ENCODE measurements at places on chromosomes 6 and 20.

DNA sequence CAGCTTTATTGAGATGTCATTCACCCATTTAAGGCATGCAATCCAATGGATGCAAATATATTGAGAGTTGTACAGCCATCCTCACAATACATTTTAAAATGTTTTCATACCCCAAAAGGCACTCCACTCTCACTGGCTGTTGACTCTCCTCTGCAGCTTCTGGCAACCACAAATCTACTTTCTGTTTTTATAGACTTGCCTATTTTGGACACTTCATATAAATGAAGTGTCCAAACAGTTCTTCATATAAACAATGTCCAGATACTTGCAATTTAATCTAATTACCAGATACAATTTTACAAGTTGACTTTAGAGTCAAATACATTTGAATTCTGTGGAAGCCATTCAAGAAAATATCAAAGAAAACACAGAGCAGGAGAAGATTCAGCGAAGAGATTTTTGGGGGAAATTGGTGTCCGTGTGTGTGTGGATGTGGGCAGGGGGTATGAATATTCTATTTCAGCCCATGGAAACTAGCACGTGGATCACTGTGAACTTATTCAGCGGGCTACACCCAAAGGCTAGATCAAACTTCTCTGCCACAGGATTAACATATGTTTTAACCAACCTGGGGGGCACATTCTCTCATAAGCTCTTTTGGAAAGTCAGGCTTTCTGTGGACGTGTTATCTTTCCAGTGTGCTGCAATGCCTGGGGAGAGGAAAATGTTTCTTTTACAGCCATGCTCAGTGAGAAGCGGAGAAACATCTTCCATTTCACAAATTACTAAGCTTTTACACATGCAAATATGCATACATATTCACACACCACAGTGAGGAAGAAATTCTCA lies 73.9 kb downstream of the PLG start:
- no peak for DNase-seq

DNA sequence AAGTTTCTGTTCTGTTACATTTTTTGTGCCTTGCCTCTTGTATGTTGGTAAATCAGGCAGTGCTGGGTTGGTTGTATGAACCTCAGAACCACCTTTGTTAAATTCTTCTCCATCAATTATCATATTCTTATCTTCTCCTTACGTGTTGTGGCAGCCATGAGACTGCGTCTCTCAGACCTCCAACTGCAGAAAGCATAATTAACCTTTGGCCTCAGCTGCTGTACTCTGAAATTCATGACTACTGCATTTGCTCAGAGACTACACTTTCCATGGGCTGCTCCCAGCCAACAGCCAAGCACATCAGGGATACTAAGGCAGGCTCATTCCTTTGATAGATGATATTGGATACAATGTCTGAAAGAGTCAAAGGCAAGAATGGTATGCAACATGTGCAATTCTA lies 15.1 kb upstream of the SNX3 start:
- no peak for DNase-seq

GRCh38 chr6:111662072-111662793 lies 56.6 kb upstream of the TRAF3IP2 start:
- no peak for DNase-seq

- no peak for DNase-seq
Observed at GRCh38 chr6:797479-798077, 104.6 kb upstream of the EXOC2 start.

DNA sequence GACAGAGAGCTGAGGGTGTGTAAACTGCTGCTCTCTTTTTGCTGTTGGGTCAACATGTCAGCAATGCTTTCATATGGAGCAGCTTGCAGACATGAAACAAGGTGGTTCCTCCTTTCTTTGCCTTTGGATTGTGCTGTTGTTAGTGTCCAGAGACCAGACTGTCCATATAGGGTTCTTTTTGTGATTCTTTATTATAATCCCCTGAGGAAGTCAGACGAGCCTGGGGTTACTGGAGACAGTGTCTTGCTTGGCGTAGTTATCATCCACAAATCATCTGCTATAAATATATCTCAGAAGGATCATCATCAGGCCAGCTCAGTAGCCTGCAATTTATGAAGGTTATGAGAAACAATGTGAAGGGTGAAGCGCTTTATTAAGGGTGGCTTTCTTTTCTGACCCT lies 2.3 kb upstream of the ADGRB3 start:
- no peak for DNase-seq

GRCh38 chr6:89940225-89941027 lies 46.2 kb downstream of the GJA10 start:
- peak; percentile 48 for DNase-seq

GRCh38 chr6:87903323-87903722 lies 144.3 kb upstream of the SPACA1 start:
- DNase-seq: no peak

DNA sequence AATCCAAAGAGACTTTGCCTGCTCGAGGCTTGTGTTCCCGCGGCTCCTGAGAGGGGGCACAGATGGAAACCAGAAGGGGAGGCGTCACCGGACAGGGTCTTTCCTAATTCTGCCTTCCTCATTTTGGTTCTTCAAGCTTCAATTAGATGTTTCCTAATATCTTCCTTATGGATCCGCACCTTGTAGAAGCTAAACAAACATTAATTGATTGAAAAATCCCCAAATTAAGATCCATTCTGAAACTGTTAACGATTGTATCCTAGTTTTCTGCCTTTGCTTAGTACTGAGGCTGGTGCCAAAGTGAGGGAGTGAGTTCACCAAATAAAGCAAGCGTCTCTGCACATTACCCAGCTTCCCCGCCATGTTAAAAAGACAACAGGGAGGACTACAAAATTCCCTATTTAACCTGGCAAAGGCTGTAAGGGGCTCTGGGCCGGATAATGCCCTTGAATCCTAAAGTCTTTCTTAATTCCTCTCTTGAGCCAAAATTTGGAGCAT lies 123.2 kb downstream of the GPX5 start:
- DNase-seq: no peak

- no peak for DNase-seq
Observed at GRCh38 chr6:7088076-7088742, 19.6 kb upstream of the RREB1 start.

DNA sequence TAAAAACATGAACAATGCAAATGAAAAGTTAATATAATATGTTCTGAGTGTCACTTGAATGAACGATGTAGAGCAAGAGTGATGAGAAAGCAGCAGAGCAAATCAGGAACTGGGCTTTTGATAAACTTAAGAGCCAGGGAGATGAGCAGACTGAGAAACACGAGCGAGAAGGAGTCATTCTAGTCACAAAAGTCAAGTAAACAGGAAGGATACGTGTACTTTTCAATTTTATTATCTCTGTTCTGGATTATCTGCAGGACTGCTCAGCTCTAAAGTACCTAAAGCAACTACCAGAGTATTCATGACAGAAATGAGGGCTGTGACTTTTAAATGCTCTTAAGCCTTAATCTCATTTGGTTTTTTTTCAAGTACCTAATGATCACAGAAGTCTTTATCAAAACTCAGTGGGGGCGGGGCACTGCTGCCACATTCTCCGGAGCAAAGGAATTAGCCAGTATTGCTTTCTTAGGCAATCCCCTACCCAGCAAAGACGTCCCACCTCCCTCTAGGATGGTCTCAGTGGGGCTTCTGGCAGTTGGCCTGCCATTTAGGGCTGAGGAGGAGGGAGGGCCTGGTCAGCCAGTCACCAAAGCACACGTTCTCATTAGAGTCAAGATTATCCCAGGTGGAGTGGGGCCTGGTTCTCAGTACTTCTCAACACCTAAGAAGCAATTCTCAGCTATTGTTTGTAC lies 8.6 kb downstream of the MAN1A1 start:
- DNase-seq: no peak

- no peak for DNase-seq
Observed at GRCh38 chr6:39200498-39201020, 28.7 kb downstream of the KCNK5 start.

DNA sequence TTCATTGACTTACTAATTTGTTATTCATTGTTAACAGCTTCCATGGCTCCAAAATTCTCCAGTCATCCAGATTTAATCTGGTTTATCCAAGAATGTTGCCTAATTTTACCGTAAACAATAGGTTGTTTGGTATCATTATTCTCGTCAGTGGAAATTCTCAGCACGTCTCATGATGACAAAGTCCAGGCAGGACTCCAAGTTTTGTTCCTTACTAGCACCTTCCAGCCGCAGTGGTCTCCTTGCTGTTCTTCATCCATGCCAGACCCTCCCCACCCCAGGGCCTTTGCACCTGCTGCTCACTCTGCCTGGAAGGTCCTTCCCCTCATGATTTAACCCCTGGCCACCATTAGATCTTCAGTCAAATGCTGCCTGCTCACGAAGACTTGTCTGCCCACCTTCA lies 48.1 kb upstream of the NAA20 start:
- no peak for DNase-seq

GRCh38 chr6:85185977-85186376 lies 263.9 kb upstream of the NT5E start:
- DNase-seq: no peak

DNA sequence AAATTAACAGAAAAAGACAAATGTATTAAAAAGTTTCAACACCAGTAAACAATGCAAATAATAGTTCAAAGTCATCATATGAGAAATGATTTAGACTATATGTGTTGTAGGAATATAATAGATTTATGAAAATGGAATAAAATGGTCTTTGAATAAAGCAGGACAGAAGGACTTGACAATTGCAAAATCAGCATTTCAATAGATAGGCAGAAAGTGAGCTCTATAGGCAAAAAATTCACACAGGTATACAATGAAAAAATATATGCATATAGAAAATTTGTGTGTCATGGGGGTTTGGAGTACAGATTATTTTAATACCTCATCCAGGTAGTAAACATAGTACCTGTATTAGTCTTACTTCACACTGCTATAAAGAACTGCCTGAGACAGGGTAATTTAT lies 571.1 kb upstream of the EYS start:
- no peak for DNase-seq

DNA sequence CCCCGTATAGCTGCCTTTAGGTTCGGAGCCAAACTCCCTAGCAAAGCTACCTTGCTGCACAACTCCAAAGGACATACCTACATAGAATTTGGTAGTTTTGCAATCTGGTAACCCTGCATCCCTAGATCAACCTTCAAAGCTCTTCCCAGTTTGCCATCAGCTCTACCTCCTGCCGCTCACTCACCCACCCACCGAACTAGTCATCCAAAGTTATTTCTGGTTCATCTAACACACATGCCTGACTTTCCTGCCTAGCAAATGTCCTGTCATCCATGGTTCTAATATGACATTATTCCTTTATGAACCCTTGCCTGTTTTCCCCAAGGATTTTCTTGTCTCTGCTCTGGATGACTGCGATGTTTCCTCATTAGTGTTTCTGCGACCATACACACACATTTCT lies 21.6 kb downstream of the SPAG4 start:
- no peak for DNase-seq

DNA sequence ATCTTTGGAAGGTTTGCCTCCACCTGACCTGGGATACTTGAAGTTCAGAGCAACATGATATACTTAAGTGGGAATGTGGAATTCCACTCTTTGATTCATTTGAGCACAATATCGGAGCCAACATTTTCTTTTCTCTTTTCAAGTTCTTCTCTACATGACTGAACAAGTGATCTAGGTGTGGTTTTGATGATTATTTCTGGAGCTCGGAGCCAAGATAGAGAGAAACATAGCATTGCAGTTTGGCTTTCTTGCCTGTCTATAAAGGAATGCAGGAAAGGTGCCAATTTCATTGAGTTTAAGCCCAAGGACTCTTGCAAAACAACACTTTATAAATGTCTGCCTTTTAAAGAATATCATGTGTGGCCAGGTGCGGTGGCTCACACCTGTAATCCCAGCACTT lies 124.2 kb upstream of the FAM83B start:
- DNase-seq: no peak

GRCh38 chr20:32626859-32627636 lies 41.9 kb upstream of the NOL4L start:
- DNase-seq: peak; percentile 76

- DNase-seq: no peak
Observed at GRCh38 chr6:31609519-31610406, 5.3 kb upstream of the AIF1 start.

GRCh38 chr20:61369731-61370520 lies 117.9 kb downstream of the CDH4 start:
- DNase-seq: no peak

DNA sequence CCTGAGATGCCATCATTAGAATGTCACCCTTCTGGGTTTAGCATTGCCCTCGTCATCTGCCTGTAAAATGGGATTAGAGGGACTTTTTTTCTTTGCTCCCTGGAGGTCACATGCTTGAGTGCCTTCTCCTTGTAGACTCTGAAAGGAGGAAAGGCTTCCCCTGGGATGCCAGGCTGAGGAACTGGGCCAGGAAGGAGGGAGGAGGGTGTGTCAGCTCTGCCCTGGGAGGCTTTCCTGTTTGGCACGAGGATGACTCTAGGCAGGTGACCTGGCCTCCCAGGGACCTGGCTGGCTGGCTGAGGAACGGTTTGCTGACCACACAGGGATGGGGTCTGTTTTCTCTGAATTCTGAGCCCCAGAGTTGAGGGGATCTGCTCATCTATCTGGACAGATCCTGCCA lies 137.9 kb upstream of the RNF24 start:
- DNase-seq: no peak

GRCh38 chr6:20712011-20712410 lies 177.8 kb downstream of the CDKAL1 start:
- no peak for DNase-seq

DNA sequence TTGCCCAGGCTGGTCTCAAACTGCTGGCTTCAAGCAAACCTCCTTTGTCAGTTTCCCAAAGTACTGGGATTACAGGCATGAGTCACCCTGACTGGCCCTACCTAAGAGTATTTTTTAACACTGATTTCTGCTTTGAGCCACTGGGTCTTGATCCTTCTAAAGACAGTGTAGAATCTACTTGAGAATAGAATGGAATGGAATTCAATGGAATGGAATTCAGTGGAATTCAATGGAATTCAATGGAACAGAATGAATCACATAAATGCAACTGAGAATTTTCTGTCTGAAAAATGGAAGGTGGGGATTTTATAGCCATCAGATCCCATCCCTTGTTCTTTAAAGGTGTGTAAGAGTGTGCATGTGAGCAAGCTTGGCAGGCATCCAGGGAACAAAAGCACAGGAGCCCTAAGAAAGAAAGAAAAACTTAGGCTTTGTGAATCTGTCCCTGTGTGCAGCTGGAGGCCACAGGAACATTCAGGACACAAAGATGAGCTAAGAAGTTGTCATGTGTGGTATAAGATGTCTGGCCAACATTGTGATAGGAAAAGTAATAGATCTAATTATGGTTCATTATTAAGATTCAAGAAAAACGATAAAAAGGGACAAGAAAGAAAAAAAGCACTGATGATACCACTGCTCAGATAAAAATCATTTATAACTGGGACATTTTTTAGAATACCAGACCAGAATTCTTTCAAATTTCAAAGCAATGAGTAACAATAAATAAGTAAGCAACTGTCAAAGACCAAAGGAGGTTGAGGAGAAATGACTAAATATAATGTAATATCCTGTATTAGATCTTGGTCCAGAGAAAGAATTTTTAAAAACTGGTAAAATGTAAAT lies 681.0 kb upstream of the GJE1 start:
- no peak for DNase-seq

- DNase-seq: no peak
Observed at GRCh38 chr6:169230946-169231789, 22.5 kb downstream of the THBS2 start.
